ENCODE measurements at places on chromosomes 13 and 19.

- no peak for DNase-seq
Measured at GRCh38 chr13:80560609-80561008, 219.7 kb upstream of the SPRY2 start.

- no peak for DNase-seq
Measured at GRCh38 chr19:17522988-17523872, 11.8 kb downstream of the PGLS start.

DNA sequence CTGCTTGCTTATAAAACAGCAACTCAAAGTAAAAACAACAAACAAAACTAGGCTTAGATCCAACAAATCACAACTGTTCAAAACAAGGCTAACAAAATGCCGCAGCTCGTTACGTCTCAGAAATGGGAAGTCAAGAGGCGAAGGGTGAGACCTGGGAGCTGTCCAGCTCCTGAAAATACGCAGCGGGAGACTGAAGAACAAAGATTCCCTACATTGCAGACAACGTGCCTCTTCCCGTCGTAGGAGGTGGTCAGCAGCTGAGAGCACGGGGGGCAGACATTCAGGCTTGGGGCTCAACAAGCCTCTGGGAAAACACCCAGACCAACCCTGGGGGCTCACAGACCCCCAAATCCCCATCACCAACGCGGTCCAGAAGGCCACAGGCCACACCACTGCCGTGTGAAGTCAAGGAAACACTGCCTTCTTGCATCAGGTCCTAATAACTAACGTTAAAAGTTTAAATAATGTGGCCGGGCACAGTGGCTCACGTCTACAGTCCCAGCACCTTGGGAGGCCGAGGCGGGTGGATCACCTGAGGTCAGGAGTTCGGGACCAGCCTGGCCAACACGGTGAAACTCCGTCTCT, 13.5 kb downstream of the PLPP2 start:
- DNase-seq = no peak

DNA sequence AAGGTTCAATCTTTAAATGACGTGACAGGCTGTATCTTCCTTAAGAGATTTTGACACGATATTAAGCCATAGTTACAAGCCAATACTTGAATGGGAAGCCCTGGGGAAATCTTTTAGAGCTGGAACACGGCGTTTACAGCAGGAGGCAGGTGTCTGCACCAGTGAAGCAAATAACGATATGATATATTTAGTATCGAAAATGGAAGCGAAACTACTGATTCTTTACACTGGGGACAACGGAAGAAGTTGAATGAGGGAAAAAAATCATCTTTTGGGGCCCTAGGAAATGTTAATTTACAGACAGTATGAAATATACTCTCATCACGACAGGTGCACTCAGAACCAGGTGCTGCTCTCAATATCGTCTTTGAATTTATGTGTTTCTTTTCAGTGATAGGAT, 793.9 kb upstream of the PCDH20 start:
- no peak for DNase-seq

DNA sequence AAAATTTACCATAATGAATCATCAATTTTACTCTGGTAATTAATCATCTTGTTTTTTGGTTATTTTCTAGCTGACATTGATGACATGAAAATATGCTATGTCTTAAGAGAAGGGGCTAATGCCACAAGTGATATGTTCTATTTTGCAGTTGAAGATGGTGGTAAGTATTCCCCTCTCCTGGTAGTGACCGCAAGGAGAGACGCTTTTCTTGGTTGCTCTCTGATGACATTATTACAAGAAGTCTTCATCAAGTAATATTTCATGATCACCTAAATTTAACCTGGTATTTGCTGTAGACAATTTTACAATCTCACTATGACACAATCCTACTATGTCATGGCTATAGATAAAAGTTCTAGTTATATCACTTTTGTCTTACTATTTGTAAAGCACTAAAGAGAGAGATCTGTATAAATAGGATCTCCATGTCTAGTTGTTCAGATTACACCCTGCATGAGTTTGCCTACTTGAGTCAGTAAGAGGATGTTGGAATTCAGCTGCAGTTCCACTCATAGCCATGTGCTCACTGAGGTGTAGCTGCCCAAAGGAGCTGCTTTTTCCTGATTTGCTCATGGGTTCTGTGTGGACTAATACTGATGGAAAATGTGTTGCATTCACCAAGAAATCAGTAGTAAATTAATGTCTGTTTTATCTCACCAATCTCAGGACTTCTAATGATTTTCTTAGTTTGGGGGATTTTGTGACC, 10.9 kb downstream of the FREM2 start:
- no peak for DNase-seq

- DNase-seq = no peak
Measured at GRCh38 chr19:355134-355533, 10.5 kb upstream of the MIER2 start.

GRCh38 chr13:110265341-110265681, 41.6 kb downstream of the COL4A1 start:
- no peak for DNase-seq

DNA sequence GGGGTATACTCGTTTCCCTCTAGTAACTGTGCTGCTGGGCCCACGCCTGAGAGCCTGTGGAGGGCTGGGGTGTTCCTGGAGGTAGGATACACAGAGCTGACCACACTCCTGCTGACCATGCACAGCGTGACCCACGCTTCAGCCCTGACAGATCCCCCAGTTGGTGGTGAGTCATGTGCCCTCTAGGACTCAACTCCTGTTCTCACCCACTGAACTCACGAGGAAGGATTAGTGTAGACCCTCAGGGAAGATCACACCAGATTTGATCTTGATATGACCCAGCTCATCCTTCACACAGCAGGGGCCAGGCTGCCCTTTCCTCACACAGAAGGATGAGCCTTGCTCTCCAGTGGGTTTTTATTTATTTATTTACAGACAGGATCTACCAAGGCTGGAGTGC, 13.3 kb upstream of the ACP7 start:
- no peak for DNase-seq

GRCh38 chr13:84894749-84895148, 904.5 kb downstream of the SLITRK6 start:
- no peak for DNase-seq

GRCh38 chr19:41457241-41457640, 14.3 kb downstream of the ERICH4 start:
- DNase-seq = no peak

DNA sequence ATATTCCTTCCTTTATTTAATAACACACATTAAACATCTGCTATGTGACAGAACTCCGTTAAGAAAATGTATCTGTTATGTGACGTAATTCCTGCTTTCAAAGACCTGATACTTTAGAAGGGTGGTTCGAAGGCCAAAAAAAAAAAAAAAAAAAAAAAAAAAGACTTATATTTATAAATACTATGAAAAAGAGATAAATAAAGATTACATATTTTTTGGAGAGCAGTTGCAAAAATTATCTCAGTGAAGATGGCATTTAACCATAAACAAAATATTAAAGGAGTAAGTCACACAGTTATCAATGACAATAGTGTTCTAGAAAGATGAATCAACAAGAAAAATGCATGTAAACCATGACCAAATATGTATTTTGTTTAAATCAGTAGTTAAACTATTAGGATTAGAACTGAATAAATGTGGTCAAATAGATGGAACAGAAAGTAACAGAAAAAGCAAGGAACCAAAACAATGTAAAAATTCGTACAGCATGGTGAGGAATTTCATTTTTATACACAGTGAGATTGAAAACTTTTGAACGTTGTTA, 612.3 kb upstream of the SLITRK5 start:
- no peak for DNase-seq

- no peak for DNase-seq
Measured at GRCh38 chr19:17497149-17497798, 14.2 kb upstream of the PGLS start.

DNA sequence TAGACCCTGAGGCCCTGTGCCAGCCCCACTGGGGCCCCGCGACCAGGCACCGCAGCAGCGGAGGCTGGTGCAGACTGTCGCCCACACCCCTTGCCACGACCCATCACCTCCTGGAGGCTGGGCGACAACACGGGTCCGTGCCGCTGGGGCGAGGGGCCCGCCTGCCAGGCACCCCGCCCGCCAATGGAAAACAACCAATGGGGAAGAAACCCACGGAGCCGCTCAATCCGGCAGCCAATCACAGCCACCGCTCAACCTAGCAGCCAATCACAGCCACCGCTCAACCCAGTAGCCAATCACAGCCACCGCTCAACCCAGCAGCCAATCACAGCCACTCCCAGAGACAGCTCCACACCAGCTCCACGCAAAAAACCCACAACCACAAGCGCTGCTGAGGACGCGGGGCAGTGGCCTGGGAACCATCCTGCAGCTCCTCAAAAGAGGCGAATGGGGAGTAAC, 29.7 kb downstream of the GPX4 start:
- peak; percentile 51 for DNase-seq

Measured in HuH-7 (cell line).